ENCODE measurements at places on chromosomes 3 and 15.

- DNase-seq: no peak
Observed at GRCh38 chr3:71813704-71814103, 28.8 kb upstream of the PROK2 start.

DNA sequence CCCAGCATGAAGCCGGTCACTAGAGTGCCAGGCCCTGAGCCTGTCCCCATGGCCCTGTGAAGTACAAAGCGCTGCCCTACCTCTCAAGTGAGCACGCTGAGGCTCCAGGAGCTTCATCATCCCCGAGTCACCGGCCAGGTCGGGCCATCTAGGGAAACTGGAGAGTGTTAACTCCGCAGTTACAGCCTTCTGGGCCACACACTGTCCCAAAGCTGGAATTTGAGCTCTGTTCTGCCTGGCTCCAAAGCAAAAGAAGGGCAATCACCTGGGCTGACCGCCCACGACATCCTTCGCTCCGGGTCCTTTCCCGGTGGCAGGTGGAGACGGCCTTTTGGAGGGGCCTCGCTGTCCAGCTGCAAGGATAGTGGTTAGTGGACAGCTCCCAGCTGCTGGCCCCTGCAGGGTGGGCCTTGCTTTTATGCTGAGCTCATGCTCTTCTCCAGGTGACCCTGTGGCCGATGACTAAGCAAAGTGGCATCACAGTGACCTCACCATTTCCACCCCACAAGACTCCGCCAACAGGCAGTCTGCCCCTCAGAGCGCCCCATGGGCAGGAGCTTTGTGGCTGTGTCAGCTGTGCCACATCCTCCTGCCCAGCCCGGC, 3.5 kb upstream of the MUC4 start:
- no peak for DNase-seq

DNA sequence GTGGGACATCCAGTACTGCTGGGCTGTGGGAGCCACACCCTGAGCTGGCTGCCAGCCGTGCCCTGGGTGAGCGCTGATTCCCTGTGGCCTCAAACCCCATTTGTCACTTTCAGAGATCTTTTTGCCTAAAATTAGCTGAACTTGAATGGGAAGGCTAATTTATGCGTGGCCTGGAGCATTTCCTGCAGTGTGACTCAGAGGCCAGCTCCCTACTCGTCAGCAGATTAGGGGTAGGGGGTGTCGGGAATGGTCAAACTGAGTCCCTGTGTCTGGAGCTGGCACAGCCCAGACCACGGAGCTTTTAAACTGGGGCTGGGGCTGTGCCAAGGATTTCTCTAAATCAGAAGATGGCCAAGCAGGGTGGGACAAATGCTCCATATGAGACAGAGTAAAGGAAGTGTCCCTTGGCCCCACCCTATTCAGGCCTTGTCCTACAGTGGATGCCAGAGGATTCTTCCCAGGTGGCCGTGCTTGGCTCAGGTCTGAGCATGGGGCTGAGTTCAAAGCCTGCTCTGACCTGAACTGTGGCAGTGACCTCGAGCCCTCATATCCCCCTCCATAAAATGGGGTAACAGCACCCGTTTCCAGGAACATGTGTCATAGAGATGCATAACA, 59.7 kb downstream of the ATP2B2 start:
- DNase-seq: no peak

GRCh38 chr3:22380253-22380652, 629.2 kb upstream of the ZNF385D start:
- DNase-seq: no peak

DNA sequence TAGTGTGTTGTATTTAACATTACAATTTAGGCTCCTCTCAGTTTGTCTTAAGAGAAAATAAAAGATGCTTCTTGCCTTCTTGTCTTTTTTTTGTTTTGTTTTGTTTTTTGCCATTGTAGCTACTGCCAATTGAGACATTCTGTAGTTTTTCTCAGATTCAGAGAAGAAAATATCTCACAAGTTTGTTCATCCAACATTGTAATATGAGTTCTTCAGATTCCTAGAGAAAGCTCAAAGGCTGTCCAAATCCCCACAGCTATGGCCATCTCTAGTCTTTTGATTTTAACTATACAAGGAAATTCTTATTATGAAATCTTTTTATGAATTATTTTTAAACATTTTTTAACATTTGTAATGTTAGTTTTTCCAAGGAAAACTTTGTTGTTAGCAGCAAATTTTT, 264.7 kb downstream of the RBMS3 start:
- no peak for DNase-seq

DNA sequence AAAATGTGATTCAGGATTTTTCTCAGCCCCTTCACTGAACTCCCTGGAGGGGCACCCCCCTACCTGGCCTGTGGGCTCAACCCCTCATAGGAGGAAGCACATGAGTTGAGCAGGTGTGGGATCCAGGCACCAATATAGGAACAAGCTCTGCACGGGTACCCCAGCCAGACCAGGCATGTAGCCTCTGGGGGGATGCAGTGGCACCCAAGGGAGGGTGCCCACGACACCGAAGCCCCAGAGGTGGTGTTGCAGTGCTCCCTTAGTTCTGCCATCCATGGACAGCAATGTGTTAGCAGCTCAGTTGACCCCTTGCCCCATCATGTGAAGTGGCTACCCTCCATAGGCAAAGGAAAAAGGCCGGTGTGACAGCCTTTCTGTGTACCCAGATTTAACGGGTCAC, 30.9 kb upstream of the BCHE start:
- DNase-seq: no peak

- no peak for DNase-seq
Observed at GRCh38 chr15:57455929-57456328, 79.6 kb downstream of the CGNL1 start.

- DNase-seq: no peak
Observed at GRCh38 chr3:153028381-153028780, 133.6 kb upstream of the RAP2B start.

DNA sequence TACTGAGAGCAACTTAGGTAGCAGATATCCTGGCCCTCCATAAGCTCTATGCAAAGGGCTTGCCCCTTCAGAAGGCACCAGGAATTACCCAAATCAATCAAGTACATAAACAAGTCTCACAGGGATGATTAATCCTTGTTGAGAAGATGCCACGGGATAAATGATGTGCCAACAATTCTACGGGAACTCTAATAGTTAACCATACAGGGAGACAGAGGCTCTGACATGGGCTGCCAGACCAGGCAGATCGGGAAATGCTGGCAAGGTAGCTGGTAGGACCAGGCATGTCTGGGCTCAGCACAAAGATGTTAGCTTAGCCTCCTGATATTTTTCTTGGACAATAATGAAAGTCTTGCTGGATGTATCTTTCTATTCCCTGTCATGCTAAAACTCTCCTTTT, 249.3 kb upstream of the THBS1 start:
- no peak for DNase-seq

- DNase-seq: no peak
Observed at GRCh38 chr15:36755341-36756000, 176.0 kb downstream of the CDIN1 start.

DNA sequence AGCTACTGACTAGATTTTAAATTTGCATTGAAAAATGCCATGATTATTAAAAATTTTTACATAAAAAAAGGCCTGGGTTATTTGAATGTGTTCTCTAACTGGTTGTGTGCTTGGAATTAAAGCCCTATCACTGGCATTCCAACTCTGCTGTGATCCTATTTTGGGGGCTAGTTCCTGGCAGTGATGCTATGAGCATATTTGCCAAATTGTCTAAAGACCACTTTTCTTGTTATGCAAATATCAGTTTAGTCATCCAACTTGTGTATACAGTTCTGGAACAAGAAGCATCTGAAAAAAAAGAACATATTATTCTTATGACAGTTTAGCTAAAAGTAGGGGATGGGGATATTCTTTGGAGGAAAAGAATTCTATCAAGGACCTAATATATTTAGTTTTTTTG, 243.4 kb upstream of the ZNF717 start:
- no peak for DNase-seq

DNA sequence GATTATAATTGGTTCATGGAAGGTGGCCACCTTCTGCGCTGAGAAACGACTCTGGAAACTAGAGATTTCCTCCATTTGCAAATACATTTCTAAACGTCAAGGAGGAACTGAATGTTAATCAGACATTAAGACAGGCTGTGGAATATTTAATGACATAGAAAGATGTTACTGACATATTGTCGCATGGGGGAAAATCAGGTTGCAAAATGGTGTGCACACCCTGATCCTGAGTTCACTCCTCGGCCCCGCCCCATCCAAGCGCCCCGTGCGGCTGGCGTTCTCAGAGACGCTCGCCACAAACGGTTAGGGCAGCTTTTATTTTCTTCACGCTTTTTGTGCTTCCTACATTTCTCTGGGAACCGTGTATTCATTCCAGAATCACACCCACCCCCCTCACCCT, 10.7 kb downstream of the H1-8 start:
- DNase-seq: no peak

DNA sequence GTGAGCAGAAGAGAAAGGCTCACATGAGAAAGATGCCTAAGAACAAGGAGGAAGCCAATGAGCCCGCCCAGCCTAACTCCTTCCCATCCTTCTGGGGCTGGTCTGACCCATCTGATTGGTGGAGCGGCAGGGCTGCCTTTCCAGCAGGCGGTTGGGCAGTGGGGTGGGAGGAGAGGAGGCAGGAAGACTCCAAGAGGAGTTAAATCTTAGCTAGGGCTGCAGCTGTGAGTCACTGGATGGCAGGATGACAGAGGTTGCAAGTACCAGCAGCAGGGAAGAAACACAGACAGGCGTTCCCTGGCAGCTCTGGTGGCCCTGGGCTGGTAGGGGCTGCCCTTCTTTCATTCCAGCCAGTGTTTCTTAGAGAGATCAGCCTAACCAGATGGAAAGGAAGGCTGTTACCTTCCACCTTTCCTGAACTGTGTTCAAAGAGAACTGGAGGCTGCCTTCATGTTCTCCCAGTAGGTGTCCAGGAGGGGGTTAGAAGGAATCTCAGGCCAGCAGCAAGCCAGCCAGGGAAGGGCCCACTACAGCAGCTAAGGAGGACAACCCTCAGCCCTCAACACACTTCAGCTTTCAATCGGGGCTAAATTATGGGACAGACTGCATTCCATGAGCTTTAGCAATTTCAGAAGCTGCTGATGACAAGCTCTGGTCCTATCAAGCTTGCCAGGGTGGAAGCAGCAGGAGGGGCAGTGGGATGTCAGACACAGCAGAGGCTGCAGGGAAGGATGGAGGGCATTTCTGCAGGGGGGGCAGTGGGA, 50.3 kb downstream of the CHSY1 start:
- DNase-seq: peak; percentile 89

DNA sequence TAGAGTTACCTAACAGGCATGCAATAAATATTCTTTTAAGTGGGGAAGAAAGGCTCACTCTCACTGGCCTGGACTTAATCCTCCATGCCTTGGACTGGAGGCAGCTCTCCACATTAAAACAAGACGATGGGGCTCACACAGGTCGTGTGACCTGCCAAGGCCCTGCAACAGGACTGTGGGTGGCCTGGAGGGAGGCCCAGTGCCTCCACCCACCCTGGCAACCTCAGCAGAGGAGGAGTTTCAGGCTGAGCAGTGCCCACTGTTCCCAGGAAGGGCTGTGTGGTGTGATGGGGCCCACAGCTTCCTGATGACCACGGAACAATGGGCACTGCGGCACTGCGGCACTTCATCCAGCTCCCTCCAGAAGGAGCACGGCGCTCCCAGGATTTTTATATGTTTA, 5.5 kb downstream of the UROC1 start:
- no peak for DNase-seq

GRCh38 chr3:132623646-132624045, 26.6 kb downstream of the ACKR4 start:
- DNase-seq: no peak

- no peak for DNase-seq
Observed at GRCh38 chr3:78978037-78978436, 789.8 kb downstream of the ROBO1 start.

- DNase-seq: no peak
Observed at GRCh38 chr3:58711871-58712270, 45.3 kb upstream of the FAM3D start.

- DNase-seq: no peak
Observed at GRCh38 chr3:144317961-144318360, 346.3 kb downstream of the DIPK2A start.

DNA sequence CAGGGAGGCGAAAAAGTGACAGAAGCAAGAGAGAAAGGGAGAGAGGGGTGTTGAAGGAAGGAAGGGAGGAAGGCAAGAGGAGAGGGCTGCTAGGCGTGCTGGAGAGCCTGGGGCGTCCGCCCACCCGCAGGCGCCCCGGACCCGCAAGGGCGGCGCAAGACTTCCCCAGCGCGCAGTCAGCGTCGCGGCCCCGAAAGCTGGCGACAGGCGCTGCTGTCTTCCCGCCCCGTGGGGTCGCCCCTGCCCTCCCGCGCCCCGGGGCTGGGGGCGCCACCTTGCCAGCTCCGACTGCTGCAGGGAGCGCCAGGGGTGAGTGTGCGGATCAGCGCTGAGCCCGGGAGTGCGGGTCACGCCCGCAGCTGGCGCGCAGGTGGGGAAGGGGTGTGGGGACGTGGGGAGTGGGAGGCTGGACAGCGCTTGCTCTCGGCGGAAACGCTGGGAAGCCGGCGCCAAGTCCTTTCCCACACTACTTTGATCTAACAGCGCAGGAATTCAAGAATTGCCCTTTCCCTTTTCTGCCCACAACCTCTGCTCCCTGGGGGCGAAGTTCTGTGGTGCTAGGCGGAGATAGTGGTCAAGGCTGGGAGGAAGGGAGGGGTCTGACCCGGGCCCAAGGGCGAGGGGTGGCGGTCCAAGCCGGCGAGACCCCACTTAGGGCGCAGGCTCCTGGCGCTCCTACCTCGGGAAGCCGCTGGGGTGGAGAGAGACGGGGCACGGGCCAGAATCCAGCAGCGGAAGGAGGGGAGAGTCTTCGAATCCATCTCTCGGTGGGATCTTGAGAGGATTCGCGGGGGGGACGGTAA, 266.1 kb downstream of the CGGBP1 start:
- peak; percentile 46 for DNase-seq

GRCh38 chr3:49248840-49249227, 28.2 kb downstream of the C3orf62 start:
- no peak for DNase-seq

DNA sequence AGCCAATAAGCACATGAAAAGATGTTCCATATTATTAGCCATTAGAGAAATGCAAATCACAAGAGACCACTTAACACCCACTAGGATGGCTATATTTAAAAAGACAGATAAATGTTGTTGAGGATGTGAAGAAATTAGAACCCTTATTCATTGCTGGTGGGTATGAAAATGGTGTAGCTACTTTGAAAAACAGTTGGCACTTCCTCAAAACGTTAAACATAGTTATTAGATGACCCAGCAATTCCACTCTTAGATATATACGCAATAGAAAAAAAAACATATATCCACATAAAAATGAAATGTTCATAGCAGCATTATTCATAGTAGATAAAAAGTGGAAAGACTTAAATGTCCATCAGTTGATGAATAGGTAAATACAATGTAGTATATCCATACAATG, 47.1 kb upstream of the TERB2 start:
- DNase-seq: no peak

GRCh38 chr3:133540896-133541674, 32.4 kb upstream of the CDV3 start:
- DNase-seq: no peak

DNA sequence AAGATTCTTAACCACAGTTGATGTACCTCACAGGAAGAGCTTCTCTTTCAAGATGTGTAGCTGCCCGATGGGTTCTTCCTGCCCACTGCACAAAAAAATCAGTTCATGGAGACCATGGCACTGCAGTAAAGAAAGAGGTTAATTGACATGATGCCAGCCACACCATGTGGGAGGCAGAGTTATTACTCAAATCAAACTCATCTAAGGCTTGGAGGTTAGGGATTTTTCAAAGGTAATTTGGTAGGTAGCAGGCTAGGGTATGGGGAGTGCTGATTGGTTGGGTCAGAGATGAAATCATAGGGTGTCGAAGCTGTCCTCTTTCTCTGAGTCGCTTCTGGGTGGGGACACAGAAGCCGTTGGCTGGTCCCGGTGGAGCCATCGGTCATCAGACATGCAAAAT, 57.4 kb upstream of the BDH1 start:
- no peak for DNase-seq

GRCh38 chr15:83164111-83164770, 43.4 kb downstream of the HDGFL3 start:
- DNase-seq: no peak

Data from right forelimb (tissue), 1 donor.